ENCODE measurements at places on chromosomes 1 and 21.
A peak's percentile ranks its signal among the peaks of the same experiment; 100 is the strongest.

DNA sequence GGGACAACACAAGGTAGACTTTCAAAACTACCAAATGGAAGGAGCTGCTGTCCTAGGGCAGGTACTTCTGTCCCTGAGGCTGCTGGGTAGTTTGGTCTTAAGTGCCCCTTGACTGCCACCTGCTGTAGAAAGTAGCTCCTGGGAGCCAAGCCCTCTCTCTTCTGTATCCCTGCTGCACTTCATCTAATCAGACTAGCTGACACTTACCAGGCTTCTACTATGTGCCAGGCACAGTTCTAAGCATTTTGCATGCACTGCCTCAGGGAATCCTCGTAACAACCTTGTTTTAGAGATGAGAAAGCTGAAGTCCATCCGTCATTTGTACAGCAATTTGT, 15.9 kb upstream of the SRSF4 start:
- peak; percentile 35 for DNase-seq

DNA sequence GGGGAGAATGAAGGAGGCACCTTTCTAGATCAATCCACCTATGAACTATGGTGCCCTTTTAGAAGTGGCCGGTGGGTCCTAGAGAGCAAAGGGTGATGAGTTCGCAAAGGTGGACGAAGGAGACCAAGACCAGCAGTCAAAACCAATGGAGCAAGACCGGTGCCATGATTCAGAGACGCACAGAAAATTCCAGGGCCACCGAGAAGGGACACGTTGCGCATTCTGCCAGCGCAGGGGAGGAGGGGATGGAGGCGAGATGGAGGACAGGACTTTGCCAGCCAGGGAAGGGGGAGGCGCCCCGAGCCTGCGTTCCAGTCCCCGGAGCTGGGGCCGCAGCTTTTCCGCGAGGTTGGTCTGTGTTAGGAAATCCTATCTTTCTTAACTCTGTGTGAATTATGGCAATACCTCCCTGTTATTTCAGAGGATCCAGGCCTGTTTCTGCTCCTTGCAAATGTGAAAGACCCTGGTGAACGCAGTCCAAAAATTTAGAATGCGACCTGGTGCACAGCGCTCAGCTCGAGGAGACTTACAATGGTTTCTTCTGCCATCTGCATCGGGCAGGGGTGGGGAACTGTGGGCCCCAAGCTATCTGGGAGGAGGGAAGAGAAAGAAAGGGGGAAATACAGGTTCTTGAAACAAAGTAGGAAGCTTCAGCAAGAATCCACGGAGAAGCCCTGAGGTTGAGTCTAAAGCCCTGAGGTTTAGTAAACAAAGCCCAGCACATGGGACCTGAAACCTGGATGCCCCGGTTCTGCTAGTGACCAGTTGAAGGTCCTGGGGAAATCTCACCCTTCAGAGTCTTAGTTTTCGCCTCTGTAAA, 129.4 kb downstream of the MRPS6 start:
- no peak for DNase-seq

DNA sequence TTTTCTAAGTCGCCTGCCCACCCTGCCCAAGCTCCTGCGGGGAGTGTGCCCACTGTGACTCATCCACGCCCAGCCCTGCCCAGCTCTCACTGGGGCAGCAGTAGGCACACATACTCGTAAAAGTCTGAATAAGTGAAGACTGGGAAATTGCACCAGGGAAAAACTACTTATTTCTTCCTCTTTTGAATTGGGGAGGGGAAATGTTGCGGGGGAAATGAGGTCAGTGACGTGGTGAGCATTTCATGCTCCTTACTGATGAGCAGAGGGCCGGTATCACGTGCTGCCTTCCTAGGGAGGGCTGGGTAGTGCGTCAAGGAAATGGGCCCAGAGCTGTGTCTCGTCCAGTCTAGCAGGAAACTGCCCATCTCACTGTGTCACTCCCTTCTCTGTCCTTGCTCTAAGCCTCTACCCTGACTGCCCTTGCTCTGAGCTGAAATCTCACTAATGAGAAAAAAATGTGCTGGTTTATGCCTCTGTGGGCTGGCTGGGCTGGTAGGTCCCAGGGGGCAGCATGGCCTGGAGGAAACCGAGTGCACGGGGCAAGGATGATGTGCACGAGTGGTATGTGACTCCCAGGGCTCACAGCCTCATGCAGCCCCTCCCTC, 13.5 kb upstream of the TNFRSF1B start:
- peak; percentile 97 for DNase-seq

- no peak for DNase-seq
These were observed 1.2 kb downstream of the PLA2G4A start for GRCh38 chr1:186829686-186830587.

DNA sequence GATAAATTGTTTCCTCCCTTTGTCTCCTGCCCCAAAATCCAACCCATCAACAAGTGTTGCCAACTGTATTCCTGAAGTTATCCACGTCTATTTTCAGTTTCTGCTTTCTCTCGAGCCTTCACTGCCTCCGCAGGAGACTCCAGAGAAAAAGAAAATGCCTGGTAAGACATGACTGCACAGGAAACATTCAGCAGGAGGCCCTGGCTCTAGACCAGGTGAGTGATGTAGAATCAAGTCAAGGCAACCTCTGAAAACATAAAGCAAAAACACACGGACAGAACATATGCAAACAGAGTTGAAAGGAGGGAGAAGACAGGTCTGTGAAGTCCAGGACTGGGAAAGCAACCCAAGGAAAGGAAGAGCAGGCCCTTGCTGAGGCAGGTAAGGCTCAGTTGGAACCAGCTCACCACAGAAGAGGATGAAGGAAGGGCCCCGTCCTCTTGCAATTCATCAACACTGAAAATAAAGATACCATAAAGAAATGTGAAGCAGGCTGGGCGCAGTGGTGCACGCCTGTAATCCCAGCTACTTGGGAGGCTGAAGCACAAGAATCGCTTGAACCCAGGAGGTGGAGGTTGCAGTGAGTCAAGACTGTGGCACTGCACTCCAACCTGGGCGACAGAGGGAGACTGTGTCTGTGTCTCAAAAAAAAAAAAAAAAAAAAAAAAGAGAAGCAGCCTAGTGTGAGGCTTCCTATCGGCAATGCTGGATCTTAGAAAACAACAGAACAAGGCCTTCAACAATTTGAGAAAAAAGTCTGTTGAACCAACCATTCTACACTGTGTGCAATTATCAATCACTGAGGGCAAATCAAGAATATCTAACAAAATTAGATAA, 8.8 kb downstream of the NOL9 start:
- DNase-seq: peak; percentile 12

GRCh38 chr1:203033287-203033686, 7.0 kb downstream of the PPFIA4 start:
- DNase-seq: no peak

DNA sequence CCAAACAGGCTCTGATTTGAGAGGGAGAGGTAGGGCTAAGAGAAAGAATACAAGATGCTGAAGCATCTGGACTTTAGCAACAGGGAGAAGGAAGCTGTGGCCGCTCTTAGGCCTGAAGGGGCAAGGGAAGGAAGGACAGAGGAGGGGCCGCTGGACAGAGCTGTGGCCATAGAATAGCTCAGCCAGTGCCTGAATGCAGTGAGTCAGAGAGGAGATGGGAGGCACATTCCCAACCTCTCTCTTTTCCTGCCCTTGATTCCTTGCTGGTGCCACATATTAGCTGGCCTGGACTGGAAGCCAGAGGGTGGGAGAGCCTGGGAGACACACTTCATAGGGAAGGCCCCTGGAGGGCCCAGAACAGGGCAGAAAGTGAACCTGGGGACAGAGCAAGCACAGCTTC, 83.4 kb upstream of the POU3F1 start:
- DNase-seq: peak; percentile 22

DNA sequence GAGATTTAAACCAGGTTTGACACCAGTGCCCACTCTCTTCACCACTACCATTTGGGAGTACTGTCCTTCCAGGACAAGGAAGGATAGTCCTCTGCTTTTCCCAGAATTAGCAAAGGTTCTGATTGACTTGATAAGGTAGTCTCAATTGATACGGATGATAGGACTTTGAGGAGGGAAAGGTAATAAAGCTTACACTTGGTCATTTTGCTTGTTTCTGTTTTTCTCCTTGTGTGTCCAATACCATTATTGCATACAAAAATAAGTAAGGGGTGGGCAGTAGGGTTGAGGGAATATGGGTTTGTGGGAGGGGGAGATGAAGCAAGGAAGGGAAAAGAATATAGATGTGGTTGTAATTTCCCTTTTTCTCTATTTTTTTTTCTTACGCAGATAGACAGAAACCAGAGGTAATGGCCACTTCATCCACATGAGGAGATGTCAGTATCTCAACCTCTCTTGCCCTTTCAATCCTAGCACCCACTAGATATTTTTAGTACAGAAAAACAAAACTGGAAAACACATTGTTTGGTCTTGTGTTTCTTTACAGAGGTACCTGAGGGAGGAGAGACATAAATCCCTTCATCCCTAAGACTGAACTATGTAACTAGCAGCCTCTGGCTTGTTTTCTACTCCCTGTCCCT, 2.6 kb downstream of the C1orf56 start:
- DNase-seq: no peak

- DNase-seq: no peak
These were observed 98.1 kb upstream of the CXADR start for GRCh38 chr21:17414766-17415165.

GRCh38 chr1:10014016-10014415, 17.0 kb downstream of the RBP7 start:
- DNase-seq: no peak

DNA sequence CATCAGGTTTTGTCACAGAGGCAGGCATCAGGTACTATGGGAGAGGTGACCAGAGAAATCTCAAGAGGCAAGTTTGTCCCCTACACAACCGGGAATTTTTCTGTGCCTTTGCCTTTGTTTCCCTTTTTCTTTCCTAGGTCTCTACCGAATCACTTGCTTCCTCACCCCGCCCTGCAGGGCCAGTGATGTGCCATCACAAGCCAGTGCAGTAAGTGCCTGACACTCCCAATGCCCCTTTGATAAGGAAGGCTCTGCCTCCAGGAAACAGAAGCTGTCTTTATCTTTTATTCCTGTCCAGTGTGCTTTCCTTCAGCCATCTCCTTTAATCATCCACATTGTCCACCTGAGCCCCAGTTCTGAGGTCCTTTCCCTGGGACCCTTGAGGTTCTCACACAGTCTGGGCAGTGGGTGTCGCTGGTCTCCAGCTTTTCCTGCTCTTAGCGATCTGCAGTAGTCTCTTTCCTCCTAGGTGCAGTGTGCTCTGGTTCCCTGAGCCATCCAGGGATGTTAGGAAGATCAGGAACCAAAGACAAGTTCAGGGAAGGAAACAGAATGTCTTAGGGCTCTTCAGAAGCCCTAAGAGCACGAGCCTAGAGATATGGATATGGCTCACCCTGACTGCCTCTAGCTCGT, 36.6 kb downstream of the GJA5 start:
- DNase-seq: peak; percentile 11

- DNase-seq: no peak
These were observed 19.8 kb downstream of the TOMM20 start for GRCh38 chr1:235108876-235109275.

GRCh38 chr1:13702425-13703127, 2.6 kb downstream of the PRDM2 start:
- no peak for DNase-seq

DNA sequence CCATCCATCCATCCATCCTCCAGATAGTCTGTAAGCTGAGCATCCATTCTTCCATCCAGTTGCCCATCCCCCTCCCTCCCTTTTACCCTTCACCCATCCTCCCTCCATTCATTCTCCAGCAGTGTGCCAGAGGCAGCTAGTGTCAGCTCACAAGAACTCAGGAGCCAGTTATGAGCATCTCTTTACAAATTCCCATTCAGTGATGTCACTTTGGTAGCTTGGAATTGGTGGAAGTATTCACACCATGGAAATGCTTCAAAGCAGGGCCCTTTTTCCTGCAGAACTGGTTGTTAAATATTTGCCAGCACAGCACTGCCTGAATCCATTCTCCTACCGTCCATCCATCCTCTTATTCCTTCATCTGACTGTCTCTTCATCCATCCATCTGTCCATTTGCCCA, 72.5 kb downstream of the ARHGEF10L start:
- DNase-seq: peak; percentile 81
